IMR-90 (cell line): ENCODE measurements at places on chromosomes 2 and 18. TPM values are rescaled to one million over a fixed set of nuclear protein-coding genes. Genes with fewer than 3 reads are reported as not detected.

The TEX44 gene
- not detected in 2 replicates for total RNA-seq

The DYNAP gene
- total RNA-seq, result not detected in 2 replicates

The TMEM37 gene
- total RNA-seq, result under 0.01 TPM in 1 of 2 replicates, not detected in the other

The ANKZF1 gene
- 18.3 and 18.6 TPM in 2 replicates for total RNA-seq

The CPO gene
- not detected in 2 replicates for total RNA-seq

The IMP4 gene
- total RNA-seq, result 127 and 154 TPM in 2 replicates

The UGT1A5 gene
- total RNA-seq, result not detected in 2 replicates

The HOXD10 gene
- total RNA-seq, result not detected in 2 replicates

The ERICH2 gene
- not detected in 2 replicates for total RNA-seq

The MRPL30 gene
- total RNA-seq, result 34.8 and 39.2 TPM in 2 replicates

The CTAGE1 gene
- under 0.01 TPM in 1 of 2 replicates, not detected in the other for total RNA-seq

The PID1 gene
- total RNA-seq, result 0.83 and 0.90 TPM in 2 replicates

The SLC40A1 gene
- total RNA-seq, result 3.9 and 5.0 TPM in 2 replicates

The CERKL gene
- under 0.01 TPM in 1 of 2 replicates, not detected in the other for total RNA-seq

The CLEC4F gene
- total RNA-seq, result not detected in 2 replicates

The GKN2 gene
- total RNA-seq, result not detected in 2 replicates

The SLC38A11 gene
- under 0.01 and 0.18 TPM in 2 replicates for total RNA-seq

The ACVR1C gene
- total RNA-seq, result 0.18 and 0.28 TPM in 2 replicates

The ANKRD30BL gene
- not detected in 2 replicates for total RNA-seq

The STARD6 gene
- total RNA-seq, result 0.28 TPM in 1 of 2 replicates, not detected in the other

The SKOR2 gene
- total RNA-seq, result not detected in 2 replicates

The ACKR3 gene
- total RNA-seq, result not detected in 2 replicates

The CD8B gene
- total RNA-seq, result not detected in 2 replicates

The PCARE gene
- not detected in 2 replicates for total RNA-seq

The KIF5C gene
- 0.18 and 0.28 TPM in 2 replicates for total RNA-seq

The FBXO41 gene
- 0.54 and 0.83 TPM in 2 replicates for total RNA-seq

The SPATS2L gene
- total RNA-seq, result 118 and 145 TPM in 2 replicates

The ATOH8 gene
- 7.8 and 7.9 TPM in 2 replicates for total RNA-seq

The ALPG gene
- total RNA-seq, result not detected in 2 replicates

The SLC11A1 gene
- total RNA-seq, result under 0.01 TPM in 2 replicates

The UGT1A8 gene
- total RNA-seq, result not detected in 2 replicates

The CPS1 gene
- total RNA-seq, result 18.6 and 20.1 TPM in 2 replicates

The FKBP7 gene
- total RNA-seq, result 32.6 and 36.9 TPM in 2 replicates
